ENCODE measurements at places on chromosomes 3 and 15.
A peak's percentile ranks its signal among the peaks of the same experiment; 100 is the strongest.

- DNase-seq = peak; percentile 35
Measured at GRCh38 chr15:74320352-74321247, 46.8 kb downstream of the CYP11A1 start.

GRCh38 chr3:108152274-108152673 is 61.4 kb upstream of the CD47 start:
- no peak for DNase-seq

DNA sequence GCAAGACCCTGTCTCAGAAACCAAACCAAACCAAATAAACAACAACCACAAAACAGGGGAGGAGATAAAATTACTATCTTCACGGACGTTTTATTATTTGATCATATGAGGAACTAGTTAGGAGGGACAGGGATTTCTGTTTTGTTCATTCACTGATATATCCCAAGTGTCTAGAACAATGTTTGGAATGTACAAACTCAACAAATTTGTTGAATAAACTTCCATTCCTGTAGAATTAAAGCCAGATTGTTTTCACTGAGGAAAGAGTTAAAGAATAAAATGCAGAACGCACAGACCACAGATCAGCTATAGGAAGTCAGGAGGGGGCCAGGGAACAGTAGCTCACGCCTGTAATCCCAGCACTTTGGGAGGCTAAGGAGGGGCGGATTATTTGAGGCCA is 6.5 kb upstream of the STRC start:
- no peak for DNase-seq

DNA sequence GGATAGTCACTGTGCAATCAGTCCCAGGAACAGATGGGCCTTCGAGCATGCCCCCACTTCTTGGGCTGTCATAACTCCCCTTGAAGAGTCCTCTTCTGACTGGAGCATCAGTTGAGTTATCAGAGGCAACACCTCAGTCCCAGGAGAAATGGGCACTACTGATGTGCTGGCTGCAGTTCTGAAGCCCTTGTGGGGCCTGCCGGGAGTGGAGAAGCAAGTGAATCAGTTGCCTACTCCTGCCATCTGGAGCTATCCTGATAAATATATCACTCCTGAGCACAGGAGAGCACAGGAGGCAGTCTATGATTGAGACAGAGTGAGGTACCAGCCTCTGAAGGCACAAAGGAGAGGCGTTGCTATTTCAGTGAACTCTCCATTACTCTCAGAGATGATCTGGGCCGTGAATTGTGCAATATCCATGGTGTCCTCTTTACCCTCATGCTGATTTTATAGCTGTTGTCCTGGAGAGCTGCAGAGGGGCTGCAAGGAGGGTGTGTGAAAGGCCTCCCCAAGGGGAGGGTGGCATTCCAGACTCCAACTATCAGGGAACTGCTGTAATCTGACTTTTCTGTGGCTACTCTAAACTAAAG is 344.2 kb upstream of the ROPN1 start:
- DNase-seq = no peak

DNA sequence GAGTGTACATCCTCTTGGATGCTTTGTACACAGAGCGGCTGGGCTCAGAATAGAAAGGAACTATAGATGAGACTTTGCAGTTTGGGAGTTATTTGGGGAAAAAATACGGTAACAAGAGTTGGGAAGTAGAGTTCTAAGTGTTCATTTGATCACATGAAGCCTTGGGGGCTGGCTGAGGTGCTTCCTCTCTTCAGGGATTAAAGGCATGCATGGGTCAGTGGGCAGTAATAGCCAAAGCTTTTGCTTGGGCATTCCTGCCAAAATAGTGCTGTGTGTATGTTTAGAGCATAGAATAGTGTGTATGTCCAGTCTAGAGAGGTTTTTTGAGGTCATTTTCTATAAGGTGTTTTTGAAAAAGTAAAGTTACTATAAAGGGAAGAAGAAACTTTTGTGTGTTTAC is 12.8 kb downstream of the AKAP13 start:
- no peak for DNase-seq

GRCh38 chr3:69567023-69567709 is 172.1 kb upstream of the MITF start:
- no peak for DNase-seq

DNA sequence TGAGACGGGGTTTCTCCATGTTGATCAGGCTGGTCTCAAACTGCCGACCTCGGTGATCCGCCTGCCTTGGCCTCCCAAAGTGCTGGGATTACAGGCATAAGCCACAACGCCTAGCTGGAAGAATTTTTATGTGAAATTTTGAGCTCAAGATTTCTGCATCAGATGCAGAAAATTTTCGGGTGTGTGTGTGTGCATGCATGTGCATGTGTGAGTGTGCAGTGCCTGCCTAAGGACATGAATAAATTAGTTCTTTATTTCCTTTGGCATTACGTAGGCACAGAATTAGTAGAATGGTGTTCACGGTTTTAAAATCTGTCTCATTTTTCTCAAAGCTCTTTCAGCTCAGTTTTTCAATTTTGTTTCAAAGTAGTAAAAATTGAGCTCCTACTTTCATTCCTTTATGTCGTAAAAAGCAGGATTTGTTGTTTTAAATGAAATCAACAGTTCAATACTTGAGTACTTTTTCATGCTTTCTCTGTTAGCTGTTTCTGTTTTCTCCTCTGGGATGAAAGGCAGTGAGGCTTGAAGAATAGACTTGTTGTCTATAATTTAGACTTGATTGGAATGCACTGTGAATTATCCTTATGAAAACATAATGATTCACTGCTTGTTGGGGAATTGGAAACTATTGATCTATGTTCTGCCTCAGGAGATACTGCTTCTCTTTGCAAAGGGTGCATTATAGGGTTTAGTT is 23.3 kb upstream of the RAB11A start:
- DNase-seq = no peak

DNA sequence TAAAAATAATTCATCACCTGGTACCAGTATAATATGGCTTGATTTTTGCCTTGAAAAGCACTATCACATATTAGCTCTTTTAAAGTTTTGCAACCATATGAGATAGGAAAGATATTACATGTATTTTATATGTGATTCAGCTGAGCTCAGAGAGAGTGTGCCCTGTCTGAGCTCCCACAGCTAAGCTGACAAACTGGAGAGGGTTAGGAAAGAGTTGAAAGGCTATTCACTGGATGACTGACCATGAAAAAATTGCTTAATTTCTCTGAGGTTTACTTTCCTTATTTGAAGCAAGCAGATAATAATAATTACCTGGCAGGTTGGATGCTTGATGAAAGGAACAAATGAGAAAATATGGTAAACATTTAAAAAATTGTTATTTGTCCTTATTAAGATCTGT is 97.4 kb upstream of the CCDC80 start:
- no peak for DNase-seq

DNA sequence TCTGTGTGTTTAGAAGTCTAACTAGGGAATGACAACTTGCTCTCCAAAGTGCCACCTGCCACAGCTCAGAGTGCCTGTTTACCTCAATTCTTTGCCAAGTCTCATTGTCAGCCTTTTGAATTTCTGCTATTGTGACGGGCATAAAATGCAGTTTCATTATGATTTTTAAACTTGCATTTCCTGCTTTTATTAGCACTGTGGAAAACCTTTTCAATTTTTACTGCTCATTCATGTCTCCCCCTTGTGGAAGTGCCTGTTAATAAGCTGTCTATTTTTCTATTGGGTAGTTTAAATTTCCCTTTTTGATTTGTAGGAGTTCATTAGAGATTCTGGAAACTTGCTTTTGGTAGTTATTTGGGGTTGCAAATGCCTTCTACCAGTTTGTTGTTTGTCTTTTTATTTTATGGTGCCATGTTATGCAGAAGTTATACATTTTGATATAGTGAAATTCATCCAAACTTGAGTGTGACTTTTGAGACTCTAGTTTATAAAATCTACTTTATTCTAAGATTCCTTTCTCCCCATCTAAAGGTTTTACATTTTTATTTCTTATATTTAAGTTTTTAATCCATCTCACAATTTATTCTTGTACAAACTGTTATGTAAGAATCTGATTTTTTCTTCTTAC is 53.9 kb upstream of the FRMD4B start:
- no peak for DNase-seq

- DNase-seq = no peak
Measured at GRCh38 chr15:88649753-88650551, 11.1 kb downstream of the ISG20 start.

DNA sequence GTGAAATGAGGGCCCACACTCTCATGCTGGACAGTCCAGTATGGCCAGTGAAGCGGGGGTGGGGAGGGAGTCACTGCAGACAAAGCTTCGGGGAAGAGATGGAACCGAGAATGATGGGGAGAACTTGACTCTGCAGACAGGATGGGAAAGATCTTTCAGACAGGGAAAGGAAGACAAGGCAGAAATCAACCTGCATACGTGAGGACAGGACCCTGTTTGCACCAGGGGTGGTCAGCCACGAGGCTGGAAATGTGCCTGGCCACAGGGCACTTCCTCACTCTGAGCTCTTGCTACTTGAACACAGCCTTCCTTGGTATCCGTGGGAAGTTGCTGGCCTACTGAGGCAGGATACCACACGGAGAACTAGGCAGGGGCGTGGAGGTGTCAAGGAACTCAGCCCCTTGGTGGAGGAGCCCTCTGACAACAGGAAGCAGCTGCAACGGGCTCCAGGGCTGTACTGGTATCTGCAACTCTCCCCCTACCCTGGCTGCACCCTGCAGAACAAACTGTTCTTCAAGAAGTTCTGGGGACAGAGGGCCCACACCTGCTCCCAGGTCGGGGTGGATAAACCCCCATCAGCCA is 9.3 kb upstream of the SRP14 start:
- DNase-seq = no peak

DNA sequence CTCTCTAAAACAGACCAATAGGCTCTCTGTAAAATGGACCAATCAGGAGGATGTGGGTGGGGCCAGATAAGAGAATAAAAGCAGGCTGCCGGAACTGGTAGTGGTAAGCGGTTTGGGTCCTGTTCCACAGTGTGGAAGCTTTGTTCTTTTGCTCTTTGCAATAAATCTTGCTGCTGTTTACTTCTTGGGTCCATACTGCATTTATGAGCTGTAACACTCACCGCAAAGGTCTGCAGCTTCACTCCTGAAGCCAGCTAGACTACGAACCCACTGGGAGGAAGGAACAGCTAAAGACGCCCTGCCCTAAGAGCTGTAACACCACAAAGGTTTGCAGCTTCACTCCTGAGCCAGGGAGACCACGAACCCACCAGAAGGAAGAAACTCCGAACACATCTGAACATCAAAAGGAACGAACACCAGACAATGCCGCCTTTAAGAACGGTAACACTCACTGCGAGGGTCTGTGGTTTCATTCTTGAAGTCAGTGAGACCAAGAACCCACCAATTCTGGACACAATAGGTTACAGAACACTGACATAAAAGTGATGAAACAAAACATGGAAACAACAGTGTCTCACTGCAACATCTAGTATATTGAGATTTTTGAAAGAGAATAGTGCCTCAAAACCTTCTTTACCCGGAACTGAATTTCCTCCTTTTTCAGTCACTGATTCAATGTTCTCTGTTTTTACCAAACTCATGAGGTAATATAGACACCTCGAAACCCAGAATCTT is 28.8 kb upstream of the PLSCR2 start:
- peak; percentile 10 for DNase-seq

GRCh38 chr3:52892625-52893311 is 4.6 kb downstream of the STIMATE start:
- no peak for DNase-seq

DNA sequence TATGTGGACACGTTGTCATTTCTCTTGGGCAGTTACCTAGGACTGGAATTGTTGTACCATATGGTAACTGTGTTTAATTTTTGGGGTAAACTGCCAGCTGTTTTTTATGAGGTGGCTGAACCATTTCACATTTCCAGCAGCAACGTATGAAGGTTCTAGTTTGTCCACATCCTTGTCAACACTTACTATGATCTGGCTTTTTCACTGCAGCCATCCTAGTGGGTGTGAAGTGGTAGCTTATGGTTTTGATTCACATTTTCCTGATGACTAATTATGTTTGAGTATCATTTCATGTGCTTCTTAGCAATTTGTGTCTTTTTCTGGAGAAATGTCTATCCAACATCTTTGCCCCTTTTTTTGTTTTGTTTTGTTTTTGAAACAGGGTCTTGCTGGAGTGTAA is 96.2 kb downstream of the VGLL4 start:
- no peak for DNase-seq

DNA sequence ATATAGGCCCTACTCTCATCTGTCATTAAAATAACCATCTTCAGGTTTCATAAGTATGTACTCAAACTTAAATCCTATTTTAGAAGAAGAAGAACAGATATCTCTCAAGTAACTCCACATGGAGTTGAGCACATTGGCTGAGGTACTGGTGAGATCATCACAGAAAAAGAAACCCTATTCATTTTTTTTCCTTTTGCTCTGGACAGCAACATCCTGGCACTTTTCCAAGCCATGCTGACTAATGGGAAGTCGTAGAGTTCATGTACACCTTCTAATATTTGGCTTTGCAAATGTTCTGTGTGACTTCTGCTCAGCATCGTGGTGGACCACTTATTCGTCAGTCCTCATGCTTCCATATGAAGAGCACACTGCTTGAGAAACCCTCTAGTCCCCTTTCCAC is 336.0 kb upstream of the KCNH8 start:
- no peak for DNase-seq

DNA sequence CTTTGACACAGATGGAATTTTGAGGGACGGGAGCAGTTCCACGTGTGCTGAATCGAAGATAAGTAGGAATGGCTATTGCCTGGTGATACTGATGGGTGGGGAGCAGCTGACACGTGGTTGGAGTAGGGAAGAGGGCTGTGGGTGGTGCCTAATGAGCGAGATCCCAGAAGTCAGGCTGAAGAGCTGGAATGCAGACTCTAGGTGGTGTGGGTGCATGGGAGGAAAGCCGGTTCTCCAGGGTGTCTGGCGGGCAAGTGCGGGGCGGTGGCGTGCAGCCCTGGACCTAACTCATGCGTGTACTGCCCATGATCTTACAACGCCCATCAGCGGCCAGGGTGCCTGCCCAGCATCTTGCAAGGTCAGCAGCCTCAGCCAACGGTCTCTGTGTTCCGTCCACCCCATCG is 63.1 kb downstream of the ARNT2 start:
- no peak for DNase-seq

DNA sequence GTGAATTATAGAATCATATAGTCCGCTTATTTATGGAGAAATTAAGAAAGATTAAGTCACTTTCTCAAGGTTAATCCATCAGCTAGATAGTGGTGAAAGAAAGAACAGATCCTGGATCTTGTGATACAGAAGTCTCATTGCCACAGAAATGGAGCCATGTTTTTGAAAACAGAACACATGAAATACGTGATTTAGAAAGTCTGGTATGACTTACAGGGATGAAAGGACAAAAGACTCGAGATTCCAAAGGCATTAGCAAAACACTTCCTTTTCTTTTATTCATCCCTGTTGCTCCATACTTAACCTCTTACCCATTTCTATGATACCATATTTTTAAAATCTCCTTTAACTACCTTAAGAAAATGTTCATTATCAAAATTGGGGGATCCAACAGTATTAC is 40.0 kb upstream of the TEX9 start:
- DNase-seq = no peak

DNA sequence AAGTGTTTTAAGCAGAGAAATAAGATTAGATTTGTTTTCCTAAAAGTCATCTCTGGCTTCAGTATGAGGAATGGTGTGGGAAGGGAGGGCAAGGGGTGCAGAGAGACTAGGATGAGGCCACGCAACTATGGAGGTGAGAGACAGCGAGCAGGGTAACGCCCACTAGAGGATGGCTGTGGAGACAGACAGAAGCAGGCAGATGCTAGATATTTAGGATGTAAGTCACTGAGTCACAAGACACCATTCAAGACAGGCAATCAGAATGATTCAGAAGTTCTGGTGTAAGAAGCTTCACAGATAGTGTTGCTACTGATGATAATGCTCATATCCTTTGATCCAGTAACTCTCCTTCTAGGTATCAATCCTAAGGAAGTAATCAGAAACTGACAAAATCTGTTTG is 19.1 kb downstream of the HSPBAP1 start:
- no peak for DNase-seq

- peak; percentile 32 for DNase-seq
Measured at GRCh38 chr3:107927361-107928083, 163.3 kb downstream of the CD47 start.

Measured in activated naive CD4-positive, alpha-beta T cell (primary cell).